Activated T-cell treated with anti-CD3 and anti-CD28 coated beads for 24 hours (primary cell): ENCODE measurements at places on chromosomes 5 and 9.

GRCh38 chr5:179343719-179344430 is 1.4 kb downstream of the ADAMTS2 start:
- DNase-seq, result no peak

DNA sequence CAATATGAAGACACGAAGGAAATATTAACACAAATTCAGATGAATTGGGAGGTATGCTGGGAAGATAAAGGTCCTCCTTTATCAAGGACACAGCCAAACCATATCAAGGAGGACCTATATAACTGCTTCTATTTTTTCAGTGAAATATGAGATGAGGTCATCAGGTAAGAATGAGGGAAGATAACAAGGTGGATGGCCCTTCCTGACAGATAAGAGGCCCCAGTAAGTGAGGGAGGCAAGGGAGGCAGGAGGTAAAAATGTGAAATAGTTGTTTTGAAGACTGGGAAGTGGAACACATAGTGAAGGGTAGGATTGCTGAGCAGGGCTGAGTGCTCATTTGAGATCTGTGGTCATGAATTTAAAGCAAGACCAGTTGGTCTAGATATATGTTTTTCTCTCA is 60.0 kb upstream of the FOXE1 start:
- DNase-seq, result no peak

GRCh38 chr5:131854134-131854533 is 57.3 kb upstream of the FNIP1 start:
- no peak for DNase-seq

GRCh38 chr5:164680216-164680615 is 1174.8 kb downstream of the MAT2B start:
- no peak for DNase-seq

DNA sequence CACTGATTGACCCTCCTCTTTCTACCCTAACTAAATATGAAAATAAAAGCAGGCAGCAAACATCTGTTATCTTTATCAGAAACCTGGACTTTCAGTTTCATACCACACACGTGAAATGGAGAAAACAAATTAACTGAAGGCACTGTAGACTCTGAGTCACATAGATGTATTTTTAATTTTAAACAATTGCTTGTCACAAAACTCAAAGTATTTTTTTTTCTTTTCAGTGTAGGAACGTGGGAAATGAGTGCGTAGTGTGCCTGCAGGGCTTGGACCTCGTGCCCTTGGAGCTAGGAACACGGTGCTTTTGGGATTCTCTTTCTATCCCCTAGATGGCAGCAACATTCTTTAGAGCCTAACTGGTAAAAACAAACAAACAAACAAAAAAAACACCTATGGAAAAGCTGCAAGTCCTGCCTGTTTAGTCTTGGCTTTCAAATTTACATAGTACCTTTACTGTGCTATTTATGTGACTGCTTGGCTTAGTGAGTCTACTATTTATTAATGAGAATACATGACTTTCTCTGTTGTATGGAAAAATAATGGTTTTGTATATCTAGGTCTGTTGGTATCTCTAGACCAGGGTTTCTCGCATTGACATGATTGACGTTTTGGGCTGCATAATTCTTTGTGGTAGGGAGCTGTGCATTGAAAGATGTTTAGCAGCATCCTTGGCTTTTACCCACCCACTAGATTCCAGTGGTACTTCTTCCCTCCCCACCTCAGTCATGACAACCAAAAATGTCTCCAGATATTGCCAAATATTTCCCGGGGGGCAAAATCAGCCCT is 16.8 kb upstream of the ACTBL2 start:
- DNase-seq, result no peak

- DNase-seq, result no peak
Observed at GRCh38 chr9:112069318-112070169, 105.6 kb downstream of the SUSD1 start.

DNA sequence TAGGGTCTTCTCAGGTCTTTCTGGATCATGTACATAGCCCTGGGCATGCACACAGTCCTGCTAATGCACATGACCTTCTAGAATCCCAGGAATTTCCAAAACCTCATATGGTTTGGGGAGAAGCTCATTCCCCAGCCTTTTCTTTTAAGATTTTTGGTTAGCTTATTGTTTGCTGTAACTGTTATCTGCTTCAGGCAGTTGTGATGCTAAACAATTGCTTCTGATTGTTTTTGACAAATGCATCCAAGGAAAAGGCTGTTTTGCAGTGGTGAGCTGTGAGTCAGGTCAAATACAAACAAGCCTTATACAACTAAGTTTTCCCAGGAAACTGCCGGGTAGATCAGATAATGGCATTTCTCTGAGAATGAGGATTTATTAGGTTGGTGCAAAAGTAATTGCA is 32.7 kb downstream of the SMC5 start:
- no peak for DNase-seq

- DNase-seq, result no peak
Observed at GRCh38 chr9:101486693-101487442, 46.8 kb upstream of the RNF20 start.

- no peak for DNase-seq
Observed at GRCh38 chr9:136541709-136542108, 4.1 kb downstream of the NOTCH1 start.

GRCh38 chr5:113212244-113212920 is 222.4 kb downstream of the TSSK1B start:
- DNase-seq, result no peak

DNA sequence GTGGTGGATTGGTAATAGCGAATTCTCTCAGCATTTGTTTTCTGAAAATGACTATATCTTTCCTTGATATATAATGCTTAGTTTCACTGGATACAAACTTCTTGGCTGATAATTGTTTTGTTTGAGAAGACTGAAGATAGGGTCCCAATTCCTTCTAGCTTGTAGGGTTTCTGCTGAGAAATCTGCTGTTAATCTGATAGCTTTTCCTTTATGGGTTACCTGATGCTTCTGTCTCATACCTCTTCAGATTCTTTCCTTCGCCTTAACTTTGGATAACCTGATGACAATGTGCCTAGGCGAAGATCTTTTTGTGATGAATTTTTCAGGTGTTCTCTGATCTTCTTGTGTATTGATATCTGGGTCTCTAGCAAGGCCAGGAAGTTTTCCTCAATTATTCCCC is 94.7 kb upstream of the ACO1 start:
- no peak for DNase-seq

GRCh38 chr9:101671567-101671966 is 66.9 kb downstream of the GRIN3A start:
- no peak for DNase-seq

GRCh38 chr9:73451003-73451402 is 299.3 kb downstream of the ANXA1 start:
- DNase-seq, result no peak

- DNase-seq, result peak; percentile 59
Observed at GRCh38 chr5:181217111-181217802, 5.8 kb upstream of the TRIM41 start.
